ENCODE measurements at places on chromosomes 11 and 22.
A peak's percentile ranks its signal among the peaks of the same experiment; 100 is the strongest.

DNA sequence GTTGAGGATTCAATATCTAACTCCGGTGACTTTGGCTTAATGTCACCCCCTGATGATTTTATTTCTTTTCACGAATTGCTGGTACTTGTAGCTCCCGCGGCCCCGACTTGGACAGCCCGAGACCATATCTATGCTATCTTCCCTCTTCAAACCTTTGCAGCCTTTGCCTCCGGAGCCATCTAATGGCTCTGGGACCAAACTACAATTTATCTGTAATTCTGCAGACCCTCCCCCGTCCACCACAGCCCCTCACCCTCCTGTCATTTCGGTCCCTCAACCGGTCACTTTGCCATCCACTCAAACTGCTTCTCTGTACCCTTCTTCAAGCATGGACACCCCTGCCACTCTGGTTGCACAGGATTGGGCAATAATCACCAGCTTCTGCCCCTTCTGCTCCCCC is 25.7 kb upstream of the ALDH3B2 start:
- DNase-seq: no peak

- DNase-seq: no peak
Measured at GRCh38 chr11:59849129-59849528, 3.8 kb upstream of the CBLIF start.

GRCh38 chr11:29676993-29677392 is 339.8 kb downstream of the KCNA4 start:
- DNase-seq: no peak

DNA sequence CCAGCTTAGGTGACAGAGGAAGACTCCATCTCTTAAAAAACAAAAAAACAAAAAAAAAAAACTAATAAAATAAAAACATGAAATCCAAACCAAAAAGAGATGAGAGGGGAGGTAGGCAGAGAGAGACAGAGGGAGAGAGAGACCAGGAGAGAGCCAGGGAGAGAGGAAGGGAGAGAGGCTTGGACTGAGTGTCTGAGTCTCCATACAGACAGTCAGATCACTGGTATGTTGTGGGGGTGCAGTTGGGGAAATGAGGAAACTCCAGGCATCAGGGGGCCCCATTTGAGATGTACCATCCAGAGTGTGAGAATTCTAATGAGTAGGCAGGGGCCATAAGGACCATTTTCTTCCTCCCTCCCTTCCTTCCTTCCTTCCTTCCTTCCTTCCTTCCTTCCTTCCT is 53.1 kb upstream of the SEPTIN5 start:
- DNase-seq: no peak

DNA sequence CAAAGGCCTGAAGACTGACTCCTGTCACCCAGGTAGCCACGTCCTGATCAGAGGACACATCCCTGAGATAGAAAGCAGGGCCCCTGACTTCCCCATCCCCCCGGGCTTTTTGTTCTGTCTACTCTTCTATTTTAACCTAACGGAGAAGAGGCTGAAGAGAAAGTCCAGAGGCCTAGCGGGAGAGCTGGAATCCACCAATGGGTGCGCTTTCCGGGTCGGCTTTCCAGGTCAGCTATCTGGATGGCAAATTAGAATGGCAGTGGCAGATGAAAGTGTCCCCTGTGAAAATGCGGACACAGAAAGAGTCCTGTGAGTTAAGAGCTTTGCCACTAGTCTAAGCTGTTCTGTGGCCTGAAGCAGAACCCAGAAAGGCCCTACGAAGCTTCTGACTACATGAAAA is 13.1 kb upstream of the SERPING1 start:
- DNase-seq: no peak

DNA sequence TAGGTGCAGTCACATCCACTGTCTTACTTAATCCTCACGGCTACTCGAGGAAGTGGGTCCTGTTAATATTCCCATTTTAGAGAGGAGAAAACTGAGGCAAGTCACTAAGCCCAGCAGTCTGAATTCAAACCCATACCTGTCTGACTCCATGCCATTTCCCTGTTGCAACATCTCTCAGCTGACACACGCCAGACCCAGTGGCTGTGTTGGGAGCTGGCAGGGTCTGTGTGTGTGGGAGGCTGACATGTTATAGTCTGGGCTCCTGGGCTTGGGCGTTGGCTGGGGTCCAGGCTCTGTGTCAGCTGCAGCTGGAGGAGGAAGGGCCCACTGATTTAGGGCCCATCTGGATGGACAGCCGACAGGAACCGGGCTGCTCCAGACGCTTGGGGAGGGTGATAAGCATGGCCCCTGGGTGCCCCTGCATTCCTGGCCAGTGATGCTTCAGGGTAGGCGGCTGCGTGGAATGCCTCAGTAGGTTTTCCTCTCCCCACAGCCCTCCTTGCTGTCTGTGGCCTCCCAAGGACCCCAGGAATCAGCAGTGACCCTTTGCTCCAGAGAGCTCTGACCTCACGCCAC is 562.5 kb downstream of the MN1 start:
- DNase-seq: peak; percentile 96

- no peak for DNase-seq
Measured at GRCh38 chr22:24177045-24177444, 4.2 kb upstream of the SUSD2 start.

DNA sequence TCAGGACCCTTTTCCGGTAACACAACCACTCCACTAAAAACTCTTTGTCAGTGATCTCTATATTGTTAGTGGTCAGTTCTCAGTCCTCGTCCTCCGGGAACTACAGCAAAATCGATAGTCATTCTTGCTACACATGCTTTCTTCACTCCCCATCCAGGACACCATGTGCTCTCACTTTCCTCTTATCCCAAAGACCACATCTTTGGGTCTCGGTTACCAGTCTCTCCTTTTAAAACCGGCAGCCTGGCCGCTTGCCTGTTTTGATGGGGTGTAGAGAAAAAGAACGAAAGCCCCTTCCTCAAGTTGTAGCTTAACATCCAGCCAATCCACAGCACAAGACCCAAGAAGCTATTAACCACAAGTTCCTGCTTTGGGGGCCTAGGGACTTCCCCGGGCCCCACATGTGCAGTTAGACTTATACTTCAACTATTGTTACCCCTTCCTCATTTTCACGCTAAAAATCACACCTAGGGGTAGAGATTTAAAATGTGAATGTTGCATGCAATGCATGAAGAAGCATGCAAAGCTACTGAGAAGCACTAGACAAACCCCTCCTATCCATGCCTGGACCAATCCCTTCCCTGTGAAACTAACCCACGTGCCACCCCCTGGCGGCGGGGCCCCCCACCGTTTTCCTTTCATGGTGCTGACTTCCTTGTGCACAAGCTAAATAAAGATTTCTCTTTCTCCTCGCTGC is 1.5 kb upstream of the TOLLIP start:
- DNase-seq: no peak

DNA sequence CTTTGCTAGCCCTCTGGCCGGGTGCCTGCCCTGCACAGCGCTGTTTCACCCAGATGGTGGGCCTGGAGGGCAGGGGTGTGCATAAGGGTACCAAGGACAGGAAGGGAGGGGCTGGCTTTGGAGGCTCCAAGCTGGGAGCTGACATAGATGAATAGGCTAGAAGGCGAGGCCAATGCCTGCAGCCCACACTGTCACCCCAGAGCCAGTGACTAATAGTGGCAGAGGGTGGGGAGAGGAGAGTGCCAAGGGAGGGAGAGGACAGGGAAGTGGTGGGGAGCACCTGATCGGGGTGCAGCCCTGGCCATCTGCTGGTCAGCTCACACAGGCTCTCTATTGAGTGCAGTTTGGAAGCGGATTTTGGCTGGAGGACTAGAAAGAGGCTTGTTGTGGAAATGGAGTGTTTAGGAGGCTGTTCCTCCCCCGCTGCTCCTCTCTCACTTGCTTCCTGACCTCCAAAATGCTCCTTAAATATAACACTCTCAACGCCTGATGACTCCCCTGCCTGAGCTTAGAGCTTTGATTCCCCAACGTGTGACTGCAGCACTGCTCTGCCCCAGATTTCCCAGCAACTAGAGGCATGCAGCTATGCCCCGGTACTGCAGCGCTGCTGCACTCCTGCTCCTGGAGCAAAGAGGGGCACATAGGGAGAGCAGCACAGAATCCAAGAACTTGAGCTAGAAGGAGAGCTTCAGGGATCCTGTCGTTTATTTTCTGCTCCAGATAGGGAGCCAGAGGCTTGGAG is 89.2 kb downstream of the GRAMD1B start:
- peak; percentile 63 for DNase-seq

- peak; percentile 90 for DNase-seq
Measured at GRCh38 chr11:116853461-116854073, 16.1 kb upstream of the APOA1 start.
